ENCODE measurements at places on chromosomes 7 and 10. TPM values are rescaled to one million over a fixed set of nuclear protein-coding genes. Genes with fewer than 3 reads are reported as not detected.

The FBXL15 gene
- total RNA-seq, result 6.2 TPM

The CCDC186 gene
- total RNA-seq, result 45.5 TPM

The COL26A1 gene
- 16.3 TPM for total RNA-seq

The LBX1 gene
- total RNA-seq, result 1.6 TPM

The PPP1R17 gene
- total RNA-seq, result 4.4 TPM

The ANAPC16 gene
- 37.3 TPM for total RNA-seq

The NRF1 gene
- total RNA-seq, result 28.3 TPM

The DPYSL4 gene
- total RNA-seq, result 44.5 TPM

The CALML3 gene
- total RNA-seq, result 0.09 TPM

The FAM185A gene
- 26.9 TPM for total RNA-seq

The DMBT1 gene
- total RNA-seq, result 0.36 TPM

The HOXA4 gene
- total RNA-seq, result not detected

The MALRD1 gene
- total RNA-seq, result 2.3 TPM

The FFAR4 gene
- total RNA-seq, result 0.18 TPM

The NET1 gene
- 34.7 TPM for total RNA-seq

All from cerebellum (tissue), 4 donors.